Cortex of kidney (tissue), 1 donor: ENCODE measurements at places on chromosomes 3 and 15.

DNA sequence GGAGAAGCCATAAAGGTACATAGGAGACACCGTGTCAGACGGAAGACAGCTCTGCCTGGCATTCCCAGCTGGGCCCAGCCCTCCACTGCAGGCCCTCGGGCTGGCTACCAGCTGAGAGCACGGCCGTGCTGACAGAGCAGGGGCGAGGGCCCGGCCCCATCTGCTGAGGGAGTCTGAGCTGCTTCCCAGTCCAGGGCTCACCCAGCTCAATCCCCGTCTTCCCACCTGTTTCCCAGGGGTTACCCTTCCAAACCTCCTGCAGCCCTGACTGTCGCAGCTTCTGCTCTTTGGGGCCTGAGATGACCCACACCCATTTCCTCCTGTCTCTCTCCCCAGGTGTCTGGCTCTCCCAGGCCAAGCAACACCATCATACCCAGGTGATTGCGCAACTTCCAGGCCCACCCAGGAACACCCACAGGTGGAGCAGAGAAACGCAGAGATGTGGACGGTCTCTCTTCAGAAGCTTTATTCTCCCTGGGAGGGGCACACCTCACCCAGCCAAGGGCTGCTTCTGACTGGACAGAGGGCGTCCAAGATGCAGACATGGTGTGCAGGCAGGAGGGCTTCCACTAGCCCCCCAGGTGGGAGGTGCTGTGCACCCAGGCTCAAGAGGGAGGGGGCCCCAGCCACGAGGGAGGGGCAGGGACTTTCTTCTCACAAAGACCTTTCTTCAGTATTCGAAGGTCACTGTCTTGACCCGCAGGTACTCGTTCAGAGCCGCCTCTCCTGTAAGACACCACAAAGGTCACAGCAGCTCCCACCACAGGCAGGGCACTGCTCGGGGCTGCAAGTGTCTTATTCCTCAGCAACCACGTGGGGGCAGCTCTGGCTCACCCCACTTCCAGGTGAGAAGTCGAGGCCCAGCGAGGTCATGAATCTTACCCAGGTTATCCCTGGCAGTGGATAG, 19.4 kb upstream of the SLC41A3 start:
- DNase-seq, result no peak

GRCh38 chr3:42602961-42603360, 2.5 kb downstream of the NKTR start:
- DNase-seq, result no peak

GRCh38 chr3:155605571-155605970, 139.3 kb downstream of the PLCH1 start:
- no peak for DNase-seq

DNA sequence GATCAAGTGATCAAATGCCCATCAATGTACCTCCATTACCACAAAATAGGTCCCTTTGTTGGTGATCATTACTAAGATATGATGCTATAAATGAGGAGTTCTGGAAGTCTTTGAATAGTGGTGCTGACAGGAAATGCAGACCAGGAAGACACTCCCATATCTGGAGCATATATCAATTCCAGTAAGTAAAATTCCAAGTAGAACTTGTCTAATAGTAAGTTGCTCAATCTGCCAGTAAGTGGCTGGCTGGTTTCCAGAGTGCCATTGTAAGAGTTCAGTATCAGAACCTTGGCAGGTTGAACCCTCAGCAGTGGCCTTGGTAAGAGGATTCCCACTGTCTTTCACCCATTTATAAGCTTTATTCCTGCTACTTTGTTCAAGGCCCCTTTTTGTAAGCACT, 379.9 kb upstream of the RBMS3 start:
- DNase-seq, result no peak

GRCh38 chr3:59935025-59935424, 885.2 kb upstream of the CFAP20DC start:
- DNase-seq, result no peak

DNA sequence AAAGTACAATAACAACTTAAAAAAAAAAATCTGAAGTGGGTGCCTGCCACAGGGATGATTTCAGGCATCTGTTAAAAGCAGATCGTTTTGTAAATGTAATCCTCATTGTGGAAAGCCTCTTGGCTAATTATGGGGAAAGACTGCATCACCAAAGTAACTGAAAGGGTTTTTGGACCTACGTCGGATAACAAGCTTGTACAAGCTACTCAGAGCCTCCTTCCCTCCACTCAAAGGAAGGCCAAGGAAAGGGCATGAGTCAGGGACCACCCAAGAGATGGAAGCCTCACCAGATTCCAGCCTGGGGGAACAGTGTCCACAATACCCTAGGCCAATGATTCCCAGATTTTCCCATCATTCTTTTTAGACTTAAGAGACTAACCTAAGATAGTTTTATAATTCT, 84.3 kb downstream of the ATP1B3 start:
- DNase-seq, result no peak

- DNase-seq, result no peak
Measured at GRCh38 chr3:7275396-7275795, 414.5 kb downstream of the GRM7 start.

DNA sequence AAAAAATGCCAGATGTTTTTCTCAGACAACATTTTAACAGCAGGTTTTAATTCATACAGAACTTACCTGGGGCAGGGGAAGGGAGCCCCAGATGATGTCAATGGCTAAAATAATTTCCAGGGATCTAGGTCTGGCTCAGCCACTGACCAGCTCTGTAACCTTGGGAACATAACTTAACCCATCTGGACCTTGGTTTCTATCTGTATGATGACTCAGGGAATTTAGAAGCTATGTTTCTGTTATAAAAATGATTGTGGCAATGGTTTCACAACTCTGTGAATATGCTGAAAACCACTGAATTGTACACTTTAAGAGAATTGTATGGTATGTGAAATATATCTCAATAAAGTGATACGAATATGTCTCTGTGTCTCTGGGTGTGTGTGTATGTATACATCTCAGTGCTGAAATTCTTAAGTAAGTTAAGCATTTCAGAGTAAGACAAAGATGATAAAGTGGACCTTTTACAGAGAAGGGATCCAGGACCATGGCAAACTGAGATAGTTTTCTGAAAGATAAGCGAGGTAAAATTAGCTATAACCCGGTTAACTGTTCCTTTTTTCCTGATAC, 2.9 kb downstream of the SH3GL3 start:
- no peak for DNase-seq

- DNase-seq, result no peak
Measured at GRCh38 chr3:123568875-123569274, 16.0 kb downstream of the HACD2 start.

DNA sequence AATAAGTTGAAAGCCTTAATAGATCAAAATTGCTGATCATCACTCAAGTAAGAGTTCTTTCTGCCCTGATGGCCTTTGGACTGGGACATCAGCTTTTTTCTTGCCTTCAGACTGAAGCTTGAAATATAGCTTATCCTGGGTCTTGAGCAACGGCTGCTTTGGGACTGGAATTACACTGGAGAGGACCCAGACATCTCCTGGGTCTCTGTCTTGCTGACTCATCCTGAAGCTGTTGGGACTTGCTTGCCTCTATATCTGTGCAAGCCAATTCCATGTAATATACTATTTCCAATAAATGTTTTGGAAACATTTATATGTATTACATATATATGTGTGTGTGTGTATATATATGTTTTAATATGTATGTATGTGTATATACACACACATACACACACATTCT, 260.2 kb downstream of the PDZRN3 start:
- no peak for DNase-seq

DNA sequence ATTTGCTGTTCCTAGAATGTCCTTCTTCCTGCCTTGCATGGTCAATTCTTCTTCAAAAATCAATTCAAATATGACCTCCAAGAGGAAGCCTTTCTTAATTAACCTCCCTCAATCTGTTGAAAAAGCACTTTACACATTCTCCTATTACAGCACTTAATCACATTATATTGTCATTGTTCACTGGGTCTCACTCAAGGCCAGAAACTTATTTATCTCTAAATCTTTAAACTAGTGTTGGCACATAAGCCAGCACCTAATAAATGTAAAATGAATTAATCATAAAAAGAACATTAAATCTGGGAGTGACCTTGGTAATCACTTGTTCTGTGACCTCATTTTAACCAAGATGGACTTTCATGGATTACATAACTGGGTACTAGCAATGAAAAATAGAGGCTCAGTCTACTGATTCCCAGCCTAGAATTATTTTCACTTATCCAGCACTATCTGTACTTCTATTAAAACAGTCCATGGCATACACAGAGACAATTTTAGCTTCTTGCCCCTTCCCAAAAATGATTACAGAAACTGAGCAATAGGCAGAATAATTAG, 22.1 kb downstream of the MSL2 start:
- no peak for DNase-seq

GRCh38 chr3:157417247-157417646, 19.4 kb upstream of the PTX3 start:
- no peak for DNase-seq

DNA sequence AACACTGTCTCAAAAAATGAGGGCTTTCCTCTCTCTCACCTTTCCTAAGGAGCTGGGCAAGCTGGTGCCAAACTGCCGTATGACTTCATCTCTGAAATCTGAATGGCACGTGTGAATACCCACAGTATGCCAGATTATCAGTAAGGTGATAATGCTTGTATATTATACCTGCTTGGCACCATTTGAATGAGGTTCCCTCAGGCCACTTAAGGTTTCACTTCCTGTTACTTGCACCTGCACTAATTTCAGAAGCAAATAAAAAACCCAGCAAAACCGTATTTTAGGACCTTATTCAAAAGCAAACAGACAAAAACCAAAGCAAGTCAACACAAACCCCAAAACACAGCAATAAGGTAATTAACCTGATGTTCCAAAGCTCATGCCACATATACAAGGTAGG, 19.7 kb downstream of the FOXP1 start:
- DNase-seq, result no peak

GRCh38 chr3:156140001-156140595, 19.7 kb downstream of the KCNAB1 start:
- DNase-seq, result no peak

- DNase-seq, result no peak
Measured at GRCh38 chr3:45067941-45068340, 41.8 kb downstream of the CLEC3B start.

DNA sequence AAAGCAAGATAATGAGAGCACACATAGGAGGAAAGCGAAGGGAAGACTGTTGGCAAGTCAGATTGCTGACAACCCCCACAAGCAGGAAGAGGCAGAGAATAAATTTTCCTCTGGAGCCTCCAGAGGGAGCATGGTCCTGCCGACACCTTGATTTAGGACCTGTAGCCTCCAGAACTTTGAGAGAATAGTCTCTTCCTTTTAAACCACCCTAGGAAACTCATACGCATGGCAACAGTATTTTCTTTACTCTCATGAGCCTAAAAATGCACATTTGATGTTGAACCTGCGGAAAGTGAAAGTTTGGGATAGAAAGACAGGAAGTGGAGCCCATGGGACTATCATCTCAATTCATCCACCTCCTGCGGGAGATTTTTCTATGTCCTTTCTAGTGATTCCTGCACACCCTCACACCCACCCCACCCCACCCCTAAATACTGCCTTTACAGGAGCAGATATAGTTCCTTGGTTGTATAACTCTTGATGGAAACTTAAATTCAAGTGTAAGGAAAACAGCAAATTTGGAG, 116.7 kb upstream of the LPP start:
- DNase-seq, result no peak

- no peak for DNase-seq
Measured at GRCh38 chr3:23019596-23020300, 183.4 kb upstream of the UBE2E2 start.

- no peak for DNase-seq
Measured at GRCh38 chr3:41320953-41321641, 121.8 kb downstream of the CTNNB1 start.

DNA sequence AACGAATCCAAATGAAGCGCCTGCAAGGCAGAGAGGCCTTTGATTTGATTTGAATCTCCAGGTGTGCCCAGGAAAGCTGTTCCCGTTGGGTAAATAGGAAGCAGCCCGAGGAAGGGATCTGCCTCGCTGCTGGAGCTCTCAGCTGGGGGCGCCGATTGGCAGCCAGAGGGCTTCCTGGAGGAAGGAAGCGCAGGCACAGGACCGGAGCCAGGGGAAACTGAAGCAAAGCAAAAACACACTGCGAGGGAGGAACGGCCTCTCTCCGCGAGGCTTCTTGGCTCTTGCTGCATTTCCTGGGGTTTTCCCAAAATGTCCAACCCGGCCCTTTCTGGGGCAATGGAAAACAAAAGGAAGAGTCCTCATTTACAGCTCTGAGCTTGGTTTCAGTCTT, 80.3 kb downstream of the TMEM266 start:
- DNase-seq, result no peak

- DNase-seq, result no peak
Measured at GRCh38 chr3:71051893-71052687, 531.4 kb downstream of the FOXP1 start.

DNA sequence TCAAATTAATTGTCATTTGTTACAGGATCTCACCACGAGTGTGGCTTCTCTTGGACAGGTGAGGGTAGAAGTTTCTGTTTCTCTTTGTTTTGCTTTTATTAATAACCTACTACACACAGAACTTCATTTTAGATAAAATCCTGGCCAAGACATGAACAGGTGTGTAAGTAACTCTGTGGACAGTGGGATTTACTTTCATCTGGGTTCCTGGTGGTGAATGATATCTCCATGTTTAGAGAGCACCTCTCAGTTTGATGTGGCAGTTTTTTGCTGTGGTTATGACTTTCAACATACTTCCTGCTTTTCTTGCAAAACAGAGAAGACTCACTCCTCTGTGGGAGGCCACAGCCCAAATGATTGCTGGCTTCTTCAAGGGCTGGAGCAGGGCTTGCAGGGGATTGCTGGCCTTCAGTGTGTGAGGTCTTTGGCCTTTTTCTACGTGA, 71.1 kb upstream of the XCR1 start:
- no peak for DNase-seq

GRCh38 chr15:62874959-62875625, 167.5 kb upstream of the TPM1 start:
- DNase-seq, result no peak

DNA sequence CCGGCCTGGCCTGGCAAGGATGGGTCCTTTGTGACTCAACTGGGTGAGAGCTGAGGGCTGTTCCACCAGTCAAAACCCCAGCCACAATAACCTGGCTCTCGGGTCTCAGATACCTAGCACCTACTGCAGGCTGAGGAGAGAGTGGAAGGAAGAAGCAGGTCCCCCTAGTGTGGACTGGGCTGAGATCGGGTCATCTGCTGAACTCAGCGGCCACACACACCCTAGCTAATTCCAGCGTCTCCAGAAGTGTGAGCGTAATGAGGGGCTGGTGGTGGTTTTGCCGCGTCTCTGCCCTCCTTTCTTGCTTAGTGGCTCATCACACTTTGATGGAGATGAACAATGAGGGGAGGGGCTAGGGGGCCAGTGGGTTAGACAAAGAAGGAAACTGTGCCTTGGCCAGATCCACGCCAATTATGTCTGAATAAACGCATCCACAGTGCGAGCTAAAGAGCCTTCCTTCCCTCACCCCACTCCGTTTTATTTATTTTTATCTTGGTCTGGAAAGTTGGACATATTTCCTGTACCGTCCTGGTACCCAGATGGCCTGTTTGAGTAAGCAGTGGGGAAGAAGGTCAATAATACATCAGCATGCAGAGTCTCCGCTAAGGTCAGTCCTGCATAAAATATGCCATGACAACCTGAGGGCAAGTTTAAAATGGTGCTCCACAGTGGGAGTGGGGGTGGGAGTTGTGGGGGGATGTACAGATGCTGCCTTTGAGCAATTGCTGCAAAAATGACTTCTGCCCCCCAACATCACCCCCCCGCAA, 370.0 kb downstream of the WDR72 start:
- DNase-seq, result no peak

GRCh38 chr3:48877671-48878070, 21.0 kb downstream of the SLC25A20 start:
- no peak for DNase-seq
